ENCODE measurements at places on chromosomes 13 and 19.

GRCh38 chr19:51277112-51277511 is 26.2 kb downstream of the SIGLECL1 start:
- DNase-seq: no peak

DNA sequence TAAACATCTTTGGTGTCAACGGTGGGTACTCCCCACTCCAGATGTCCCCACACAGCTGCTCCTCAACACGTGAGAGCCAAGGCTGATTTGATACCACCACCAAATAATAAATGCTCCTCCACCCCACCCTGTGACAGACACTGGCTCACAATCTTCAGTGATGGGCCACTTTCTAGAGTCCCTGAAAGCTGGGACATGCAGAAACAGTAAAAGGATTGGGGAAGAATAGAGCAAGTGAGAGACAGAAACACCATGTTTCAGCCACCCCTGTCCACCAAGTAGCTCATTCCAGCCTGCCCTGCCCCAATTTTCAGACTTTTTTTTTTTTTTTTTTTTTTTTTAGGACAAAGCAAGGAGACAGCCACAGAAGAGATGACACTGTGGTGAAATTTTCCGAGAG is 1.6 kb downstream of the SLC46A3 start:
- no peak for DNase-seq

DNA sequence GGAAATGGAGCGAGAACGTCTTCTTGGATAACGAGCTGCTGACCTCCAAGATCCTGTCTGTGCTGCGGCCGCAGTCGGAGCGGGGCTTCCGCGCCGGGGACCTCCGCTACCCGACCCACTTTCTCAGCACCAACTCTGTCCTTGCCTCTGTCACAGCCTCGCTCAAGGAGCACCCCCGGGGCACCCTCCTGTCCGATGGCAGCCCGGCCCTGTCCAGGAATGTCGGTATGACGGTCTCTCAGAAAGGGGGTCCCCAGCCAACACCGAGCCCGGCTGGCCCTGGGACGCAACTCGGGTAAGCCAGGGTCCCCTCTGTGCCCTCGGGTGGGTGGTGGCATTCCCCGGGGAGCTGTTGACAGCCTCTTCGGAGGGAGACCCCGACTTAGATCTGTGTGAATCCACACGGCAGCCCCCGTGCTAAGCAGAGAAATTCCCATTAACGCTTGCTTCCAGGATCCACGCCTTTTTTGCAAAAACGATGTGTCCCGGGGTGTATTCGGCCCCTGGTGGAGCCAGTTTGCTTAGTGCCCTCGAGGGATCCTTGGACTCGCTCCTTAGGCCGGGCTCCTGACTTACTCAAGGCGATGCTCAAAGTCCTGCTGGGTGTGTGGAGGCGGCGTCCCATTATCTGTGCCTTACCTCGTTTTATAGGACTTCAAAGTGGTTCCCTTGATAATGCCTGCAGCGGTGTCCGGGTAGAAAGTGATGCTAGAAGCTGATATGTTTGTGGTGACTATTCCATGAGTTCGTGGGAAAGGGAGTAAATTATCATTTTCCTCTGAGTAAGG is 48.5 kb downstream of the PEX11G start:
- DNase-seq: no peak

DNA sequence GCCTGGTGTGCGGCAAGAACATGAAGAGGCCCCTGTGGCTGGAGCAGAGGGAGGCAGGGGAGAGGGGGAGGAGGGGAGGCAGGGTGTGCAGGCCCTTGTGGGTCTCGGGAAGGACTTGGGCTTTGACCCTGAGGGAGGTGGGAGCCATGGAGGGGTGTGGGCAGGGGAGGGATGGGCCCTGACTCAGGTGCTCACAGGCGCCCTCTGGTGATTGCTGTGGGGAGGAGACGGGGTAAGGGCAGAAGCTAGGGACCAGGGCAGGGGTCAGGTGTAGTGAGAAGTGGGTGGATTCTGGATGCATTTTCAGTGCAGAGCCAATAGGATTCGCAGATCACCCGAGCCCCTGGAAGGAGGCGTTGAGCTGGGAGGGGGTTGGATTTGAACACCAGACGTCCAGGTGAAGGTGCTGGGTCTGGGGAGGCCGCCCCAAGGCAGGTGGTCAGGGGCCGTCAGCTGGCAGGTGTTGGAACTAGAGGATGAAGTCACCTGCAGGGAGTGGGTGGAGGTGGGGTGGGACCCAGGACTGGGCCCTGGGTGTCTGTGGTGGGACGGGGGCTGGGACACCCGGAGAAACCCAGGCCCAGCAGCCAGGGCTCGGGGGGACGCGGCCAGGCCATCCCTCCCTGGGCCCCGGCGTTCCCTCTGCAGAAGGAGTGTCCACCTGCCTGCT is 185.4 kb downstream of the KDM4B start:
- peak; percentile 40 for DNase-seq

DNA sequence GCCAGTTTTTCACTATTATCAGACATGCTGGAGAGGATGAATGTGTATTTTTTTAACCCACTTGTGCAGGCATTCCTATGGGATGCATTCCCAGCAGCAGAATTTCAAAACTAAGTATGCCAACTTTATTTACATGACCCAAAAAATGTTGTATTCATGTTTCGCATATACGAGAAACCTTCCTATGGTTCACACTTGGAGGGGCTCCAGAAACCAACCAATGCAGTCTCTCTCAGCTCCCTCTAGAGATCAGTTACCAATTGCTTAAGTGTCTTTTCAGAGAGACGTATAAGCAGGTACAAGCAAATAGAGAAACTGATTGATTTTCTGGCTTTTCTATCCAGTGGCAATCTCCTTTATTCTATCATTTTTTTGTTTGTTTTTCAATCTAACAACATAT is 5.5 kb upstream of the PTOV1 start:
- no peak for DNase-seq

DNA sequence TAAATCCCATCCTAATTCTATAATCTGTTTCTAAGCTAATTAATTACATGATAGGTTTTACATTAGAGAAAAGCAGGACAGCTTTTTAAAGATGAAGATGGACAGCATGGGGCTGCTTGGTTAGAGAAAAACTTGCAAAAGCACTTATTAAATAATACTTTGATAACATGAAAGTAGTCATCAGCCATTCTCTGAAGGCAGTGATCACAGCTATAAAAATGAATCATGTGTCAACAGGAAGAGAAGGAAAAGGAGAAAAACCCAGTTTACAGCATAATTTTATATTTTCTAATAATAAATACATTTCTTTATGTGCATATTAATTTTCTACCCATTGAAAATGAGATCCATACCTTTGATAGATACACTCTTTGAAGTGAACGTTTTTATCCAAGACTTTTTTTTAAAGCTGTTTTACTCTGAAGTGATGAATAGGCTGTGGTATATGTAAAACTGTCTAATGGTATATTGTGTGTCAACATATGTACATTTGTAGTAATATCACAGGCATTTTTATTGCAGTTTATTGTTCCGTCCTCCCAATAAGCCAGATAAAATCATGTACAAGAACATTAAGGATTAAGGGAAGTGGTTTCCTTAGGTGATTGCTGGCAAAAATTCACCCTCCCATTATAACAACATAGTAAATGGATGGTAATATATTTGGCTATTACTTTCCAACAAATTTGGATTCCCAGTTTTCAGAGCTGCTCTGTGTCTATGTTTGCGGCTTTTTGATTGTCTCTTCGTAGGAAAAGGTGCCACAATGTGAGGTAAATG is 1.3 kb upstream of the KLF5 start:
- no peak for DNase-seq

DNA sequence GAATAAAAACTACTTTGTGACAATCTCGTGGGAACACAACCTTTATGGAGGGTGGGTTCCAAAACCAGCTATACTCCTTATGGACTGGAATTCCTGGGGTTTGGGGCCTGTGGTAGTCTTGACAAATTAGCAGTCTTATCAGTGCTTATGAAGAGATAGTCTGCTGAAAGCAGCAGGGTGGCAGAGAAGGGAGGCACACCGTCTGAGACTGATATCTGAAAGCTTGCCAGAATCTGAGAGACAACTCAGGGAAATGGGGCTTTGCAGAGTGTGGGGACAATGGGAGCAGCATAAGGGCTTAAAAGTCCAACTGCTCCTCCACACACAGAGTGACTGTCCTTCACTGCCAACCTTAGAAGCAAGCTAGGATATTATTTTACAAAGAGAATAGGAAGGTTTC is 95.9 kb downstream of the UGGT2 start:
- no peak for DNase-seq

DNA sequence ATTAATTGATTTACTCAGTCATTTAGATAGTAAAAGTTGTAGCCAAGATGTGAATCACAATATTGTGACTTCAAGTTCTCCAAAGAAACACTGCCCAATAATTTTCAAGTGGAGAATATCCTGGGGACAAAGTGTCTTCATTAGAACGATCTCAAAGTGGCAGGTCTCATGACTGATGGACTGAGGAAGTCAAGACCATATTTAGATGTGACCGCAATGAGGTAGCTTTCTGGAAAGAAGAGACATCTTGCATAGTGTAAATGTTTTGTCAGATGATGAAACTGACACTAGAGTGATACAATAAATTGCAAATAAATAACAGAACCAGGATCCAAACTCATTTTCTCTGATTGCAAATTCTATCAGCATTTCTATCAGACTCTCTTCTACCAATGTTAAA is 1476.9 kb downstream of the EFNB2 start:
- no peak for DNase-seq

GRCh38 chr19:5958074-5958850 is 19.7 kb downstream of the RANBP3 start:
- DNase-seq: no peak

DNA sequence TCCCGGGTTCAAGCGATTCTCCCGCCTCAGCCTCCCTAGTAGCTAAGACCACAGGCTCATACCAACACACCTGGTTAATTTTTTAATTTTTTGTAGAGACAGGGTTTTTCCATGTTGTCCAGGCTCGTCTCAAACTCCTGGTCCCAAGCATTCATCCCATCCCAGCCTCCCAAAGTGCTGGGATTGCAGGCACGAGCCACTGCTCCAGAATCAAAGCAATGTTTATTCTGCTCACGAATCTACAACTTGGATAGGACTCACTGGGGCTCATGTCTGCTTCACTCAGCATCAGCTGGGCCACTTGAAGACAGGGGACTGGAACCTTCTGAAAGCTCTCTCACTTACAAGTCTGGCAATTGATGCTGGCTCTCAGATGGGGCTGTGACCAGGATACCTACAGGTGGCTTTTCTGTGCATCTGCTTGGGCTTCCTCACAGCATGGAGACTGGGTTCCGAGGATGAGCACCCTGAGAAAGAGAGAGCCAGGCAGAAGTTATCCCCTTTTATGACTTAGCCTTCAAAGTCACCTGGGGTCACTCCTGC is 8.2 kb upstream of the ZNF792 start:
- no peak for DNase-seq

DNA sequence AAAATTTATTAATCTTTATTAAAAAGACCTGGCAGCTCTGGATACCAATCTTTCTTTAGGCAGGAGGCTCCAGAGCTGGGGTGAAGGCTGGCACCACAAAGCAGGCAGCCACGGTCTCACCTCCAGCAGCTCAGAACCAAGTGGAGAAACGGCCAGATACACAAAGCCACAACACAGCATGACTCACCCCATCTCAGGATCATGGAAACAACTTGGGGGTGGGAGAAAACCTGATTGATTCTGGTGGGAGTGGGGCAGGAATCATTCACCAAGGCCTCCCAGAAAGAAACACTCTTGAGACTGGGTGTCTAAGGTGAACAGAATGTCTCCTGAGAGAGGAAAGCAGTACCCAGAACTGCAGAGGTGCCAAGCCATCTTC is 64.2 kb downstream of the CRYL1 start:
- no peak for DNase-seq

DNA sequence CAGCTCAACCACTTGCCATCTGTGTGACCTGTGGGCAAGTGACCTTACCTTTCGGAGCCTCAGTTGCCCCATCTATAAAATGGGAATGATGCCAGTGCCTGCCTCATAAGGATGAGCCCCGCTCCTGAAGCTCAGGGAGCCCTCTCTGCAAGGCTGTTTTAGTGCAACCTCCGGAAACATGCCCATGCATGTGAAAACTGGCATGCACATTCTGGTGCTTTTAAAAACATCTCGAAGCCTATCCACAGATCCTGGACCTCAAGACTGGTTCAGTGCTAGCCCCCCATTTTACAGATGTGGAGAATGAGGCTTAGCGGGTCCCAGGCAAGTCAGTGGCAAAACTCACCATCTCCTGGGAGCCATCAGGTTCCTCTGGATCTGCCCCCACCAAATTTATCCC is 5.6 kb downstream of the CADM4 start:
- DNase-seq: no peak

DNA sequence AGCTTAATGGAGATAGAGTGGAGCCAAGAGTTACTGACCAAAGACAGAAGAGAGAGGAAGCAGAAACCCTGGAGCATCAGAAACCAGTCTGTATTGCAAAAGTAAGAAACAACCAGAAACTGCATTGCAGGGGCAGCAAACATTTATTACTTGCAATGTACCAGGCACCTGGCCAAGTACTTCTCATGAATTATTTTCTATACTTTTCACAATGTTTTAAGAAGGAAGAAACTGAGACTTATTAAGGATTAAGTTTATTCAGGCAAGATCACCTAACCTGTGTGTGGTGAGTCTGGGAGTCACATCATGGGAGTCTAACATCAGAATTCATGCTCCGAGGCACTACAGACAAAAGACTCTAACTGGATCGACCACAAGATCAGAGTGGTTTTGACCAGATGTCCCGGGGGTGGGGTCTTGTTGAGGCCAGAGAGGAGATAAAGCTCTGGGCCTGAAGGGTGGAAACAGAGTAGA is 47.4 kb downstream of the TNFRSF19 start:
- no peak for DNase-seq

- no peak for DNase-seq
Observed at GRCh38 chr19:55370305-55370988, at the start of gene IL11. IL11 (minus strand) TSS chr19:55370463; CDS start chr19:55370310, 153 bp downstream.

- DNase-seq: peak; percentile 46
Observed at GRCh38 chr19:33294058-33294798, 8.1 kb downstream of the CEBPA start.

- peak; percentile 72 for DNase-seq
Observed at GRCh38 chr19:33676999-33677665, 55.4 kb downstream of the CHST8 start.

GRCh38 chr13:107065036-107065435 is 497.1 kb upstream of the ARGLU1 start:
- DNase-seq: no peak

- DNase-seq: no peak
Observed at GRCh38 chr19:38206928-38207327, 17.1 kb downstream of the DPF1 start.

DNA sequence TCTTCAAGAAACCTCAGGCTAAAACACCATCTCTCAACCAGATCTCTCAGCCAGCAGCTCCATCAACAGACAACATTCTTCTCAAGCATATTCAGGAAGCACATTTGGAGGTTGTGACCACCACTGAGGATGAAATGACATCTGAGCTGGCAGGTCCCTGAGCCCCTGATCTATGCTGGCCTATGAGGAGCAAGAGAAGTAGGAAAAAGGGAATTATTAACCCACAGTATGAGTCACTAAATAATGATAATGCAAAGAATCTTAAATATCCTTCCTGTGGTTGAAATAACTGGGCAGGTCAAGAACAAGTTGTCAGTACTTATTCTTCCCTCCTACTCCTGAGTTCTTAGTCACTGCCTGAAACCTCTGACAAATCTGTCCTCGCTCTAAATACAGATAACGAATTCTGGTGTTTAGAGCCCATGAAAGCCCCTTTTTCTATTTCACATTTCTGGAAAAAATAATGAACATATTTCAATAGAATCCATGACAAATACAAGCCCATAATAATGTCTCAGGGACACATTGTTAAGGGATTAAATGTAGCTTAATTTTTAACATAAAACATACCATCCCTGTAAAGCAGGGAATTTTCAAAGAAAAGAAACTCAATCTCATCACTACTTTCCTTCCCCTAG is 225.8 kb upstream of the IRS2 start:
- no peak for DNase-seq

Data from SK-N-DZ (cell line).